ENCODE measurements at places on chromosomes 12 and 14.

- no peak for DNase-seq
Measured at GRCh38 chr14:76957224-76957891, 71.2 kb downstream of the IRF2BPL start.

DNA sequence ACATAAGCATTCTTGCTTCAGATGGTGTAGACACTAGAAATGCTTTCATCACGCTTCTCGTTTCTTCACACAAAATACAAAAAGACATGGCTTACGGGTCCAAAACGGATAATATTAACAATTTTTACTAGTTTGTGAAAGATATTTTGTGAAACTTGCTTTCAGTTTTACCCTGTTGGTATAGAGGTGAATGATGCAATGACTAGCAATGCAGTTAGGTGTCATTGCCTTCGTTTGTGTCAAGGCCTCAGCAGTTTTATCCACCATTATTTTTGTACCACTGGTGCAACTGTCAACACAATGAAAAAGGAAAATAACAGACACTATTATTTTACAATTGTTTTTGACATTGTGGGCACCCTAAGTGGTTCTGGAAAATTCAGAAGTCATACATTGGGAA lies 323.0 kb downstream of the FLRT2 start:
- no peak for DNase-seq

DNA sequence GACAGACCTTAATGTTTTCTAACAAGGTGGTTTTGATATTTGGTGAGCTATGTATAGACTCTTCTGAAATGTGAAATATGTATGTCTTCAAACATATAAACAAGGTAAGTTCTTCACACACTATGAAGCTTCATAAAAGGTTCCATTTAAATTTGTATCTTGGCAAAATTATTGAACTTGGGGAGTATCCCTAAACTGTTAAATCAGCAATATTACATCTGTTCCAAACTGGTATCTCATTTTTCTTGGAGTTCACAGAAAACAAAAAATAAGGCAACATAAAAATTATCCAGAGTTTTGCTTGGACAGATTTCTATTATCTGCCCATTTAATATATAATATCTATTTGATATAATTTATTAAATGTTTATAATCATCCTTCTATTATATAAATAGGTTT lies 62.4 kb downstream of the TAOK3 start:
- no peak for DNase-seq

DNA sequence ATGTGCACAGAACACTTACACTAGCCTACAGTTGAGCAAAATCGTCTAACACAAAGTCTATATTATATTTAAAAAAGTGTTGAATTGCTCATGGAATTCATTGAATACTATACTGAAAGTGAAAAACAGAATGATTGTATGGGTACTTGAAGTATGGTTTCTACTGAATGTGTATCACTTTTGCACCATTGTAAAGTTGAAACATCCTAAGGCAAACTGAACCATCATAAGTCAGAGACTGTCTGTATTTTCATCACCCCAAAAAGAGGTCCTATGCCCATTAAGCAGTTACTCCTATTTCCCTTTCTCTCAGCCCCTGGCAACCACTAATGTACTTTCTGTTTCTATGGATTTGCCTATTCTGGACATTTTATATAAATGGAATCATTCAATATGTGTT lies 4.4 kb upstream of the AMIGO2 start:
- no peak for DNase-seq

GRCh38 chr12:107529991-107530390 lies 155.6 kb upstream of the PWP1 start:
- DNase-seq: no peak

DNA sequence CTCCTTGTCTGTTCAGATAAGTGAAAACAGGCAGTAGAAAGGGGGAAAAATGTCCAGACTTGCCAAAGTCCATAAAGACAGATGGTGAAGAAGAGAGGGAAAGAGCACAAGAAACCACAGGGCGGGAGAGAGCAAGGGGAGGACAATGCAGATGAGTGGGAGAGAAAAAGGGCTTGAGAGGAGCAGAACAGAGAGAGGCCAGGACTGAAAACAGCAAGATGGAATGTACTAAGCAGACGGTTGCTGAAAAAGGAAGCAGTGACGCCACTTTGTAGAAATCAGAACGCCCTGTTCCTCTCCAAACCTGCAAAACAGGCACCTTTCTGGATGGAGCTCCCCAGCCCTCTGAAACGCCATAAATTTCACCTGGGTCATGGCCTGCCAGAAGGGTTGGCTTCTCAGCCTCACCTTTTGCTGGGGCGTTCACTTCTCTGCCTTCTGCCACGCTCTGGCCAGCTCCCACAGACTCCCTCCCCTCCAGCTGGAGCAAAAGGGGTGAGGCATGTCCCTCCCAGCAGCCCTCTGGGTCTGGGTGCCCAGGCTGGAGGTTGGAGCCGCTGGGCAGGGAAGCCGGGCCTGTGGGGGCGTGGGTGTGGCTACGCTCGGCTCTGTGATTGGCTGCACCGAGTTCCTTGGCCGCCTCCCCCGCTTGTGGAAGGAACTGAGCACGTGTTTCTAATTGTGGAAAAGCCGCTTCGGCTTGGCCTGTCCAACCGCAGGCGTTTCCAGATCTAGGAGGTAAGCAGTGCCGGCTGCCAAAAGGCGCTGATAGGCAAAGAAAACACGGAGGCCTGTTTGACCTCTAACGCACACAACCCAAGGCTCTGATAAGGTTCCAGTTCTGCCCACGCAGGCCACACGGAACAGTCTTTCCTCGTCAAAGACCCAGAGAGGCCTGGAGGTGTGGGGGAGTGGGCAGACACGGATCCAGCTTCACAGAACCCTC lies 29.3 kb downstream of the SLC7A8 start:
- DNase-seq: peak; percentile 86

DNA sequence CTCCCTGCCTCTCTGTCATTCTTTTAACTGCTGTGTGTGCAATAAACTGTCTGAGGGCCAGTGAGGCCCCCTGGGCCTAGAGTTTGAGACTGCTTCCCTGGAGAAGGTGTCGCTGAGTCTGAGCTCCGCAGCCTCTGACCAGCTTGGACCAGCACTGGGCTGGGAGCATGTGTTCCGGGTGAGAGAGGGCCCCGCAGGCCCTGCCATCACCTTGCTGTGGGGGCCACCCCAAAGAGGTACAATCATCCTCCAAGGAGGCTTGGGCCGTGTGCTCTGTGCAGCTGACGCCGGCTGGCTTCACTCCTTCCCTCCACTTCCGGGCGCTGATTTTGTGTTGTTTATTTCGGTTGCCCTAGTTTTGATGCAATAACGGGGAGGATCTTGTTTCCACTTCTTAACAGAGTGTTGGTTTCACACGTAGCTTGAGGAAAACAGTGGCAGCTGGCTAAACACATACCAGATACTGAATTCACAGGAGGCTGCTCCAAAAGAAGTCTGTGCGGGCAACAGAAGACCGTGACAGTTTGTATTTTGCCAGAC lies 121.6 kb downstream of the TMEM132C start:
- no peak for DNase-seq

DNA sequence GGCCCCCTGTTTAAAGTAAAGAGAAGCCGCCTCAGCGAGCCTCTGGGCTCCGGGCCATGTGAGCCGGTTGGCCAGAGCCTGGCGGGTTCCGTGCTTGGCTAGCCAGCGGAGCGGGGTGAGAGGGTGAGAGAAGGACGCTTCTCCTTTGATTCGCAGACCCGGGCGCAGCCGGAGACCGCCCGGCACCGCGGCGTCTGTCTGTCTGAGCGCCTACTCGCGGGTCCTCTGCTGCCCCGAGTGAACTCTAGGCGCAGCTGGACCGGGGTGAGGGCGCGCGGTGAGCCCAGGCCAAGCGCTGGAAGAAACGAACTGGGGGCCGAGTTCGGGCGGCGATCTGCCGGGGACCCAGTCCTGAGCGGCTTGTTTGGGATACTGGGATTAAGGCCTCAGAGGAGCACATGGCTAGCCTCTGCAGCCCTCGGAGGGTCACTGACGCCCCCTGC lies 41.4 kb upstream of the TBX5 start:
- DNase-seq: no peak

GRCh38 chr12:109439181-109439580 lies 37.9 kb downstream of the KCTD10 start:
- DNase-seq: no peak

GRCh38 chr12:31896514-31897039 lies 62.6 kb upstream of the RESF1 start:
- DNase-seq: no peak

- DNase-seq: no peak
Measured at GRCh38 chr12:40727774-40728483, 35.7 kb downstream of the CNTN1 start.

DNA sequence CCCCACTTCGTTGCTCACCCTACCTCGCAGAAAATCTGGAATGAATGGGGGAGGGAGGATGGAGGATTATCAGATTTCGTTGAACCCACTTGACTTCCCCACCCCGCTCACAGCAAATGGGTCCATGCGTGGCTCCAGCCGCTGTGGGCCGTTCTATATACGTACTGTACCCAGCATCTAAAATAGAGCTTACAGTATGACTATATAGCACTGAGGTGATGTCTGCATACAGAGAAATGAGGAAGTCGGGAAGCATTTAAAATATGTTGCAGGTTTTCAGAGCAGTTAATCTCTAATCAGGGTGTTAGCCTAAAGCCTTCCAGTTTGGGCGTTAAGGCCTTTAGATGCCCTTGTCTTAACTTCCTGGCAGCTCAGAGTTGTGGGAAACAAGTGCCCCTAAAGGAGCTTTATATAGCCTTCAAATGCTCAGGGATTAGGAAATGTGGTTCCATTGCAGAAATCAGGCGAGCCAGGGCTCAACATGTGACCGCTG lies 1.4 kb downstream of the BICDL1 start:
- DNase-seq: no peak

- DNase-seq: no peak
Measured at GRCh38 chr12:3147260-3147659, 70.1 kb downstream of the TSPAN9 start.

DNA sequence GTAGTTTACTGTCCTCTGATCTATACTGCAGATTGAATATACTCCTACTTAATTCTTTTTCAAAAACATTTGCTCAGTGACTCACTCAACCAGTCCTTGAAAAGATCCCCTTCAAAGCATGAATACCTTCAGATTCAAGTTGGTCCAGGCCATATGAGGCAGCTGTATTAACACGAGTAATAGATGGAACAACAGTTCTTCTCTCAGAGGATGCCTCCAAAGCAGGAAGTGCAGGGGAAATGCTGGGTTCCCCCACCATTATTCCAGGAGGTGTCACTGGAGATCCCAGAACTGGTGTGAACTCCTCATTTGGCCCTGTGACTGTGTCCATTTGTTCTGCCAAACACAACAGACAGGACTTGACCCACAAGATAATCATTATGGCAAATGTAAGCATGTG lies 20.6 kb downstream of the ARMH4 start:
- no peak for DNase-seq

GRCh38 chr12:8906266-8907180 lies 7.8 kb upstream of the PHC1 start:
- no peak for DNase-seq

DNA sequence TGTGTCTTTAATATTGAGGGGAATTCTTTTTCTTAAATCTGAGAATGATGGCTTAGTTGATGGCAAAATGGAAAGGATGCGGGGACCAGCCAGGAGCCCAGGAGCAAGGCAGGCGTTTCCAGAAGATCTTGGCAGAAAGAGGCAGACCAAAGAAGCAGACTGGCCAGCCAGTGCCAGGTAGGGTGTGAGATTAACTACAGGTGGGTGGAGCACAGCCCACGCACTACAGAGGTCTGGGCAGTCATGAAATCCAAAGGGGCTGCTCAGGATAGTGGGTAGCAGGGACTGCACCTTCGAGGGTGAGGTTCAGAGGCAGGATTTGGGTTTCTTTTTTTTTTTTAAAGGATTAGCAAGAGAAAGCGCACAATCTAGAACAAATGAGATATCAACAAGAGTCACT lies 17.7 kb upstream of the PCNX1 start:
- DNase-seq: no peak

- no peak for DNase-seq
Measured at GRCh38 chr14:91100102-91100501, 13.8 kb upstream of the DGLUCY start.

- DNase-seq: no peak
Measured at GRCh38 chr14:76760331-76761135, 735 bp upstream of the VASH1 start.

- no peak for DNase-seq
Measured at GRCh38 chr14:36955967-36956366, 216.4 kb downstream of the SLC25A21 start.

DNA sequence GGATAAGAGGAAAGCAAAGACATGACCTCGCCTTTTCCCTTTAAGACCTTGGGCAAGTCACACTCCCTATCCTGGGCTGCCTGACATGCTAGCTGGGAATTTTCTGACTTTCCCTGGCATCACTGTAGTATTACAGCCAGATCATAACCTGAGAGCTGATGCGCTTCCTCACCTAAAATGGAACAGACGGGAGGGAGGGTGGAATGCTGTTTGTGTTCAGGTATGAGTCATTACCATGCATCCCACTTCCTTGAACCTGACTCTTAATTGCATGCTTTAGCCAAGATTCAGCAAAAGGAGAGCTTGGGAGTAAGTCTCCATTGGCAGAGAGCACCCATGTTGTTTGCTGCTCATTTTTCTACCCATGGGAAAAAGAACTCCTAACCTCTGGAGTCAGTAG lies 156.5 kb downstream of the KCNK10 start:
- no peak for DNase-seq

DNA sequence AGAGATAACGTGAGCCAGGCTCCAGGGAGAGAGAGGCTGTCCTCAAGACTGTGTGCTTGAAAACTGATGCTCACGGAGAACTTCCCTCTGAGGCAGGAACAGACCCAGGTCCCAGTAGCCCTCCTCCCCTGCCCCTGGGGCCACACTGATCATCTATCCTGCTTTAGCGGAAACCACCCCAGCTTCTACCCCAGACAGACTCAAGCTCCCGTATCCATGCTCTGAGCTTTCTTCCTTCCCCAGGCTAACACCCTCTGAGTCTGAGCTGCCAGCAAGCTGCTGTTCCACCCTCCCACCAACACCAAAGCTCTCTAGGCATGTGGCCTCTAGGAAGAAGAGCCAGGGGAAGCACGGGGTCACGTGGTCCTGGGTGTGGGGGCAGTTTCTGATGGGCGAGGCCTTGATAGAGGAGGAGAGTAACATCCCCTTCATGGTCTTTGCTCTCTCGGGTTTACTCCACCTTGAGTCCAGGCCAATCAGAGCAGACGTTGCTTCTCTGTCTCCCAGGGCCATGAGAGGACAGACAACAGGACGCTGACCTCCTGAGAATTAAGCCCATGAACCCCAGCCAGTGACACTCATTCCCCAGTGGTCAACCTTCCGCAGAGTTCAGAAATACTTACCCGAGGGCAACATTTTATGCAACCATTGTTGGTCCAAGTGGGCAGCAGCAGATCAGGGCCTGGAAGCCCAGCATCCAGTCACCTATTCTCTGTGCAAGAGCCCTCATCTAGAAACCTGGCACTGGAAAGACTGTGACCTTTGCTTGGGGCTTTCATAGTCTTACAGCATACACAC lies 1.4 kb downstream of the PCK2 start:
- DNase-seq: no peak

GRCh38 chr12:2384533-2385351 lies 332.0 kb downstream of the CACNA1C start:
- peak; percentile 67 for DNase-seq

GRCh38 chr12:129331356-129332085 lies 478.2 kb downstream of the GLT1D1 start:
- no peak for DNase-seq

GRCh38 chr12:3554371-3555115 lies 63.5 kb downstream of the PRMT8 start:
- DNase-seq: no peak
